Urinary bladder (tissue), 4 donors: ENCODE measurements at places on chromosomes 11 and 22. TPM values are rescaled to one million over a fixed set of nuclear protein-coding genes. Genes with fewer than 3 reads are reported as not detected.

Gene OR51E1
- 3.2 TPM for total RNA-seq

Gene FADS3
- 17.8 TPM for total RNA-seq

Gene MYEOV
- total RNA-seq = not detected

Gene YAP1
- 129 TPM for total RNA-seq

Gene SCN3B
- 5.6 TPM for total RNA-seq

Gene DBX1
- not detected for total RNA-seq

Gene SUSD2
- 0.26 TPM for total RNA-seq

Gene HSPB2
- 1.6 TPM for total RNA-seq

Gene PHF21B
- 0.63 TPM for total RNA-seq

Gene AMPD3
- total RNA-seq = 5.2 TPM

Gene OR51L1
- total RNA-seq = not detected

Gene MMP12
- 3.8 TPM for total RNA-seq

- DNase-seq = no peak
These were observed 30.6 kb upstream of the ATXN10 start for GRCh38 chr22:45640941-45641621.

DNA sequence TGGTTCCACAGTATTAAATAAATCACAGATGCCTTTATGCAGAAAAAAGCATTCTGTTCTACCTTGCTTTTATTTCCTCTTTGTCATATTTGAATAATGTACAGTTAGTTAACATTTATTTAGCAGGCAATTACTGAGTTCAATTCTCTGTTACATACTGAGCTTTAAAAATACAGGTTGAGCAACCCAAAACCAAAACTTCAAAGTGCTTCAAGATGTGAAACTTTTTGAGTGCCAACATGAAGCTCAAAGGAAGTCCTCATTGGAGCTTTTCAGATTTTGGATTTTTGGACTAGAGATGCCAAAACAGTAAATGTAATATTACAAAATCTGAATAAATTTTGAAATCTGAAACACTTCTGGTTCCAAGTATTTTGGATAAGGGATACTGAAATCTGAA is 54.1 kb downstream of the PDHX start:
- no peak for DNase-seq

DNA sequence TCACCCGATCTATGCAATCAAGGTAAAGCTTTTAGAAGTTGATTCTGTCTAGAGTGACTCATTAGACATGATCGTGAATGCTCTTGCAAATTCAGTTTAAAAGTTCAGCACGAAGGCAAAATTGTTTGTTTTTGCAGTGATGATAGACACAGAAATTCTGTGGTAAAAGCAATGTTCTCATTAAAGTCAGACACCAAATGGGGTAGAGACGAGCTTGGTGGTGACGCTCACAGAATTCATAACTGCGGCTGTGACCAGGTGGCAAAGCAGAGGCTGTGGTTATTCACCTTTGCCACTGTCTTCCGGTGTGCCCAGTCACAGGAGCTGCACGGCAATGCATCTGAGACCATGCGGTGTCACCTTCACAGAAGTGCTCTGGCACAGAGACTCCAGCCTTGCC is 83.4 kb downstream of the WNT7B start:
- no peak for DNase-seq

DNA sequence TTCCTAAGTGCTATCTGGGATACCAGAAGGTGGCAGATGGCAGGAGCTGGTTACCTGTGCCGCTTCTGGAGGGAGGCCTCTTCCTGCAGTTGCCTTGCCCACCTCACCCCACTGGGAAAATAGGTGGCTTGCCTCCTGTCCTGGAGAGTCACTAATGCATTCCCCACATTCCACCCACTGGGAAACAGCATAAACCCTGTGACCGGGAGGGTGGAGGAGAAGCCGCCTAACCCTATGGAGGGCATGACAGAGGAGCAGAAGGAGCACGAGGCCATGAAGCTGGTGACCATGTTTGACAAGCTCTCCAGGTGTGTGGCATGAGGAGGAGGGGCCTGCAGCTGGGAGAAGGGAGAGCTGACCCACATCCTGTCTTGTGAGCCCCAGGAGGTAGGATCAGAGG is 5.6 kb downstream of the RIC8A start:
- DNase-seq = no peak

DNA sequence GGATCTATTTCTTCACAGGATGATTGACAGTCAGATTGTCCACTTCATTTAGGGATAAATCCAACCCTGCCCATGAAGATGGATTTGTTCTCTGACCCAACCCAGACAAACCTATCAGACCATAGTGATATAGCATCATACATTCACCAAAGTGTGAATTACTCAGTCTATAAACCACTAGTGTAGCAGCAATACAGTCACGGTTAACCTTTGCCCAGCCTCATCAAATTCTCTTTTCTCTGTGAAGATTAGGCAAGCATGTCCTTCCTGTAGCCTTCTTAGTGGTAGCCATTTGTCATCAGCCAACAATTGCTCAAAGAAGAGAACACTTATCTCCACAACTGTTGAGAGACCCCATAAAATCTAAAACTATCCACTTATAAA is 14.4 kb upstream of the BIRC2 start:
- DNase-seq = no peak

DNA sequence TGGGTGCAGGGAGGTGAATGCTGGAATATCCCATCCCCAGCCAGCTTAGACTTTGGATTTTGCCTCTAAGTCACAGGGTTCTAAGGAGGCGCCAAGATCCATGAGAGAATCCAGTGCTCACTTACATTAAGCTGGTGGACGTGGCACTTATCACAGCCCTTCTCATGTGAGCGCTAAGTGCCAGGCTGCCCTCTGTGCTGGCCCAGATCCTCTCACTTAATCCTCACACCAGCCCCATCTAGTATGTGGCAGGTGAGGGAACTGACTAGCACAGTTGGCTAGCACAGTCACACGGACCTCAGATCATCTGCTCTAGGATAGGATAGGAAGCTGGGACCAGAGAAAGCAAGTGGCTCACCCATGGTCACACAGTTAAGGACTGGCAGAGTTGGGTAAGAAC is 3.6 kb downstream of the HMOX1 start:
- DNase-seq = no peak

GRCh38 chr22:46972901-46973831 is 210.7 kb downstream of the TBC1D22A start:
- no peak for DNase-seq

DNA sequence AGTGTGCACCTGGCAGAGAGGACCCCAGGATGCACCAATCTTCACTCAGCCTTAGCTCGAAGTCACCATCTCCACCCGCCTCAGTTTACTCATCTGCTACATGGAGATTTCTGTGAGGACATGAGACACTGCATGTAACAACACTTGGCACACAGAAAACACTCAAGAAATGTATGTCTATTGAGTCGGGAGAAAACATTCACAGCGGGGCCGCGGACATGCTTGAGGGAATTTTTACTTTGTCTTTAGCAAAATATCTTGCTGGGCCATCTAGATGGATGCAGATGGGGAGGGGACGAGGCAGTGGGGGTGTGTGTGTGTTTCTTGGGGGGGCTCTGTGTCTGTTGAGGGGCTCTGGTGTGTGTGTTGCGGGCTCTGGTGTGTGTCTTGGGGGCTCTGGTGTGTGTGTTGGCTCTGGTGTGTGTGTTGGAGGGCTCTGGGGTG is 28.4 kb upstream of the RFPL3 start:
- DNase-seq = no peak

- DNase-seq = no peak
These were observed 125.1 kb upstream of the FGF3 start for GRCh38 chr11:69944146-69944795.

DNA sequence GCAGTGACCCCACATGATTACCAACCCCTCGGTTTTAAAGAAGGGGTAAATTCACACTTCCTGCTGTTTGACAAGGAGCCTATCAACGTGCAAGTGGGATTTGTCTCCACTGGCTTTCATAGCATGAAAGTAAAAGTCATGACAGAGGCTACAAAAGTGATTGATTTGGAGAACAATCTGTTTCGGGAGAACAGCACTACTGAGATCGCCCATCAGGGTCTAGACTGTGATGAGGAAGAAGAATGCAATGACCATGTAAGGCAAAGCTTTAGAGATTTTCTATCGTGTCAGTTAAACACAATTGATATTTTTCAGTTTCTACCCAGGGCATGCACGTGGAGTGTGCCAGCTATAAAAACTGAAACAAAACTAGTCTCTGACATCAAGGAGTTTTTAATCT is 41.7 kb downstream of the HORMAD2 start:
- no peak for DNase-seq

DNA sequence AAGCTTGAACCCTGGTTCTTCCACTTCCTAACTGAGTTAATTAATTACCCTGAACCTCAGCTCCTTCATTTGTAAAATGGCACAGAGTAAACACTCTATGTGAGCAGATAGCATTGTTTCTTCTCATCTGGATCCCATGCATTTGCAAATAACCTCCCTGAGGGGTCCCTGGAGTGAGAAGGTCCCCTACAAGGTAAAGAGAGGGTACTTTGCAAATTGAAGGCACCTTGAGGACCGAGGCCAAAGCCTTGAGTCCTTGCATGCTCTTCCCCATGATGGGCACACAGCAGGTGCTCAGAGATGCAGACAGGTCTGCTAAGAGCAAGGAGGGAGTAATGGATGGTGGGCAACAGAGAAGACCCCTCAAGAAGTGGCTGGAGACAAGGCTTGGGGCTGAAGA is 33.2 kb downstream of the OTOG start:
- DNase-seq = no peak

DNA sequence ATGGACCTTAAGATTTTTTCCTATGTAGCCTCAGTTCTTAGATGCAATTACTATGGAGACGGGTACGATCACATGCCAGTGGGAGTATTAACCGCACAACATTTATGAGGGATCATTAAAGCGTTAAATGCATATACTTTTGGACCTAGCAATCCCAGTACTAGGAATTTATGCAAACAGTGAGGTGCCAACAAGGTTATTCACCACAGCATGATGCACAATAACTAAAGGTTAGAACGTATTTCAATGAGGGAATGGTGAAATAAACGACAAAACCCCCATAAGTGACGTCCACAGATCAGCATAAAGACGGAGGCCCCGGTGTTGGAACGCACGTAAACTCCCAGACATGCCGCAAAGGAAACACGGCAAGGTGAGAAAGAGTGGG is 539 bp downstream of the SIRT3 start:
- peak; percentile 17 for DNase-seq

DNA sequence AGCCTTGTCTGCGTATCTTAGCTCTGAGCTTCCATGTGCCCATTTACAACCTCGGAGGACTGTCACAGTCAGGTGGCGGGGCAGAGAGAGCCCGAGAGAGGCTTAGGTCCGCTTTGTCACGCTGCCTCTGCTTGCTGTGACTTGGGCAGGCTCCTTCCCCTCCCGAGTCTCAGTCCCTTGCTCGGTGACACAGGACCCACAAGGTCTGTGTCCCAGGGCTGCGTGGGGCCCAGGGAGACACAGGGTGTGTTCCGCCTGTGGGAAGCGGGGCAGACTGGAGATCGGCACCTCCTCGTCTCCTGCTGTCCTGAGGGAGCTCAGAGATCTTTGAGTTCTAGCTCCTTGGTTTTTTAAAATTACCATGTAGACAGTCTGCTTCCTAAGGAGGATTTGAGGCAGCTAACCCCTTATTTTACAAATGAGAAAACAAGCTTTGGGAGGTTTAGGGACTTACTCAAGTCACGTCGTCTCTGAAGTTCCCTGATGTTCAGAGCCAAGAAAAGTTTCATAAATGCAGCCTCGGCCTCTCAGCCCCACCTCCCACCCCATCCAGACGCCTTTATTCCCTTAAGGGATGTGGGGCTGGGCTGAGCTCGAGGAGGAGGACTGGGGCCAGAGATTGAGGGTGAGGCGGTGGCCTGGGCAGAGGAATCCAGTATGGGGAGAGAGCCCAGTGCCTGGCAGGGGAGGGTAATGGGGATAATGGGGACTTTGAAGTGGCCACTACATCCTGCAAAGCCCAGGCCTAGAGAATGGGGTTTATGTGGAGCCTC is 103.6 kb downstream of the NECTIN1 start:
- no peak for DNase-seq

DNA sequence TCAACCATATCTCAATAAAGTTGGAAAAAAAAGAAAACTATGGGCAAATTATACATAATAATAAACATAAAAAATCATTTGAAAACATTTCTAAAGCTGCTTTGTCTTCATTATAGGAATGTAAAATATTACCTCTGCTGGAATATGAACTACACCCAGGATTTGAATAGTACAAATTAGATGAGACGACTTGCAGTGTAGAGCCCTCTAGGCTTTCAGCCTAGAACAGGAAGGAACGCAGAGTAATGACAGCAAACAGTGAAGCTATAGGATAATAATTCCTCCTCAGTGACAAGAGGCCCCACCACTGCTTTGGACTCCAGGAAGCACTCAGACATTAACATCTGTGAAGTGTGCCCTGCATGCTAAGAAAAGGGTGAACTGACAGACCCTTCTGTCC is 7.7 kb downstream of the OR2AG1 start:
- DNase-seq = no peak

- no peak for DNase-seq
These were observed 75.2 kb upstream of the KIRREL3 start for GRCh38 chr11:127075758-127076157.

DNA sequence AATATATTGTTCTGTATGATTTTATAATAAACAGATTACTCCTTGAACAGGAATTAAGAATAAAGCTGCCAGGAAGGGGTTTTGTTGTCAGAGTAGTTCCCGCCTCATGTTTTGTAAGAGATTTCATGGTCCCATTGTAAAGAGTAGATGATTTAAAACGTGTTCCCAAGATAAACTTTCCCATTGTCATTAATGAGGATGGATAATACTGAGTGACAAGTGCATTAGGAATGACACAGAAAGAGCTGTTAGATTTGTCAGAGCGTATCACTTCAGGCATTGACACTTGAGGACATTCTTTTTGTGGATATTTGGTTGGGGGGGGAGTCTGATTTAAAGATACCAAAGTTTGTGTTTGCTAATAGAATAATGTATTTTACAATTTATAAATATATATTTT is 147.0 kb downstream of the PAX6 start:
- no peak for DNase-seq

DNA sequence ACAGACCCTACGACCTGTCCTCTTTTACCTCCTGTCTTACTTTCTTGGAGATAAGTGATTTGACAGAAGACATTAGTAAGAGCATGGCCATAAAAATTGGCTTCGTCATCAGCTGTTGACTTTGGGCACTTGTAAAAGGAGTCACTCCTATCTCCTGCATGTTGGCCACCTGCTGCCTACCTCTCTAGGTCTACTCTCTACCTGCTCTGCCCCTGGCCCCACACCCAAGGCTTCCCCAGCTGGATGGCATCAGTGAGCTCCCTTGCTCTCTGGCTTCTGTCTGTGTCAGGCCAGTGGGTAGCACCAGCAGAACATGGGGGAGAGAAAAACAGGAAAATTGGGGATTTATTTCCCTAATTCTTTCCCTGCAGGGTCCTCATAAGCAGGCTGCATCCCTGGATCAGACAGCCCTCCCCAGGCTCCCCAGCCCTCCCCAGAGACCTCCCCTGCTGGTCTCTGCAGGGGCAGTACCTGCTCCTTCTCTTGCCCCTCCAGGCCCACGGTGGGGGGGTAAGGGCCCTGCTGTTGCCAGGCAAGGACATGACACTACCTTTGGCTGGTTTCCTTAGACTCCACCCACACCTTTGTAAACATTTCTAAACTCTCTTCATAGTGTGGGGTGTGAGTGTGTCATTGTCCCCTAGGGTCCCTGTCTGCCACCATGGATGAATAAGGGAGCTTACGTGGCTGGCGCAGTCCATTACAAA is 157.0 kb upstream of the NECTIN1 start:
- DNase-seq = no peak
